ENCODE measurements at places on chromosomes 16 and 17. TPM values are rescaled to one million over a fixed set of nuclear protein-coding genes. Genes with fewer than 3 reads are reported as not detected.

DNA sequence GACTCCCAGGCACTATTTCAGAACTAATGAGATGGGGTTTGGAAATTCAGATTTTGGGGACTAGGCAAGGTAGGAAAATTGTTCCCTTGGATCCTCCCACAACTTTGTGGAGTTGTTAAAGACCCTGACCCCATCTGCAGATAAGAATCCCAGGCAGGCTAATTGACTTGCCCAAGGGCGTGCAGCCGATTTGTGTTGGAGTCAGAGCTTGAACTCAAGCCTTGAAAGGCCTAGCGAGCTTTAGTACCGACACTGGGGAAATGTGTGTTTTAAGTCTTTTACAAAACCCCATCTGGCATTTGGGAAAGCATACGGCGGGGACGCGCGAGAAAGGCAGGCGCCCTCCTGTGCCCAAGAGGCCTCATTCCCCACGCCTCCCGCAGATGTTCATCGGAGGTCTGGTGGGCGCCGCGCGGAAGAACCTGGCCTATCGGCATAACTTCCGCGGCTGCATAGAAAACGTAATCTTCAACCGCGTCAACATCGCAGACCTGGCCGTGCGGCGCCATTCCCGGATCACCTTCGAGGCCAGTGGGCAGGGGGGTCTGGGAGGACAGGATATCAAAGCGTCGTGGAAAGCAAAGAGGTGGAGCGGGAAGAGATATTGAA is 4.3 kb downstream of the CNTNAP1 start:
- no peak for DNase-seq

GRCh38 chr16:83615953-83616350 is 191.8 kb upstream of the HSBP1 start:
- no peak for DNase-seq

DNA sequence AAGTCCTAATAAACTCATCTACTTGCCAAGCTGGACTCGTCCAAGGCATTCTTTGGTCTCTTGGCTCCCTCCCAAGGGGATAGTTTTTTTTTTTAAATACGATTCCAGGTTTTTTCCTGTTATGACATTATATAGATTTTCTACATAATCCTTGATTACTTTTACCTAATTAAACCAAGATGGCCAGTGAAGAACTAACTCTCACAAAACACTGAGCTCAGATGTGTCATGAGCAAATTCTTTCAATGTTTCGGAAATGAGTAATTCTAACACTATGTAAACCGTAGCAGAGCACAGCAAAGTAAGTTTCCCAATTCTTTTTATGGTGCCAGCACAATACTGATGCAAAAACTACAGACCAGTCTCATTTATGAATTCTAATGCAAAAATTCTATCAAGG is 1.8 kb downstream of the ZNF23 start:
- no peak for DNase-seq

The RAB40C gene
- 29.1 TPM for total RNA-seq

- DNase-seq, result no peak
Observed at GRCh38 chr16:69463876-69464275, 39.5 kb downstream of the CYB5B start.

DNA sequence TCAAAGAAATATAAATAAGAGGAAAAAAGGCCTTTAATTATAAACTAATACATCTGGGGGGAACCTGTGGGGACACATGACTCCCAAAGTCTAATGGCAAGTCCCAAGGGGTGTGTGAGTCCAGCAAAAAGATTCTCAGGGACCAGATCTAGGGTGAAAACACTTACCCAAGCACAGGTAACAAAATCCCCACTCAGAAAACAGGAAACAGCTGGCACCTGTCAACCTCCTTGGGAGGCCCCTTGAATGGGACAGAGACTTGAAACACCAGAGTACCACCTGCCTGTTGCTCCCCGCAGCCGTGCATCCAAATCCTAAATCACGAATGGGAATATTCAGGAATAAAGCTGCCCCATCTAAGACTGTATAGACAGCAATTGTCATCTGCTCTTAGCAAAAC is 461.2 kb upstream of the CDH5 start:
- DNase-seq, result no peak

GRCh38 chr16:77696149-77696548 is 26.2 kb upstream of the NUDT7 start:
- no peak for DNase-seq

- no peak for DNase-seq
Observed at GRCh38 chr16:85046931-85047866, 19.6 kb downstream of the KIAA0513 start.

- DNase-seq, result no peak
Observed at GRCh38 chr16:55508271-55508921, 476 bp upstream of the LPCAT2 start.

The GDPD3 gene
- 7.3 TPM for total RNA-seq

GRCh38 chr16:50288920-50289319 is 22.6 kb downstream of the ADCY7 start:
- DNase-seq, result no peak

DNA sequence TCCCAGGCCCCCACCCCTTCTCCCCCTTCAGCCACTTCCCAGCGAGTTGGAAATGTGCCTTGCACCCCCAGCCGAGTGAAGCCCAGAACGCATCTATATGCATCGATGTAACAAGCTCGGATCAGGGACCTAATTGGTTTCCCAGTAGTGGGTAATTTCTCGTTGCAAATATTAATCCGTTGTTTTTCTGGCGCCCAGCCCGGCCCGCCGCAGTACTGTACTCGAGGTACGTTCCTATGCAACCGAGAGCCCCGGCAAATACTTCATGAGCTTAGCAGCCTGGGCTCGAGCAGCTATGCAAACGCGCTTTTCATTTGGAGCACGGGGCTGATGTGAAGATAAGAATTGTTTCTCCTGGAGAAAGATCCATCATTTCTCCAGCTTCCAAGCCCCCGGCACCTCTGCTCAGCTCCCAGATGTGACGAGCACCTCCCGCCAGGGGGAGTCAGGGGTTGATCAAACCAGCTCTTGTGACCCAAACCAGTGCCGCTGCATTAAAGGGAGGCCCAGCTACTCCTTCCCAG is 229.8 kb downstream of the KATNIP start:
- DNase-seq, result peak; percentile 30

Data from breast epithelium (tissue), 4 donors.